Activated CD8-positive, alpha-beta memory T cell treated with anti-CD3 and anti-CD28 coated beads, Interleukin-2, amount 50 U/mL, for 4 hours (primary cell): ENCODE measurements at places on chromosomes 7 and 10.

DNA sequence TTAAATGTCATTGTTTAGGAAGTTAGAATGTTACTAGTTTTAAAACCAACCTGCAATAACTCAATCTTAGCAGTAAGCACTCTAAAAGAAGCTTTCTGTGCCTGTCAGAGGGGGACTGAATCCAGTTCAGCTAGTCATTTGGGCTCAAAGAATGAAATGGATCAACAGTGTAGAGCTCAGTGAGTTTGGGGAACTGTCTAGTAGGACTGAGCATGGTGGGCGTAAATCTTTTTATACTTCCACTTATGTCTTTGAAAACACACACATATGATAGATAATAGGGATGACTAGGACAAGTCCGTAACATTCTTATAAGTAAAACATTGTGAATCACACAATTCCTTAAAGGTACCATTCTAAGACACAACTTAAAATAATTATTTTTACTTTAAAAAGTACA is 11.5 kb downstream of the GSAP start:
- DNase-seq: no peak

- DNase-seq: no peak
Measured at GRCh38 chr7:132065193-132065988, 509.0 kb upstream of the PODXL start.

DNA sequence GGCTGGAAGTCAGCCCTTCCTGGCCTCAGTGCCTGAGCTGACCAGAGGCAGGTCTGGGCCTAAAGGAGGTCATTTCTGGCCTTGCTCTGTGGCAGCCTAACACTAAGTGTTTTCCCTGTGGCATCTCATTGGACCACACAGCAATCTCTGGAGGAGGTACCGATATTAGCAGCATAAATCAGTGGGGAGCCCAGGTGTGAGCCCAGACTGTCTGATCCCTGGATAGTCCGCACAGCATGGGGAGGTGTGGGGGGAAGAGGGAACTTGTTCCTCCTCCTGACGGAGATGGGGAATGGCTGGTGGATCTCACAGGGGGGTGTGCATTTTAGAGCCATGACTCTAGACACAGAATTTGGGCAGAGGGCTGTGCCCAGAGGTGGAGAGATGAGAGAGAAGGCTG is 11.0 kb upstream of the PPIF start:
- DNase-seq: no peak

- DNase-seq: no peak
Measured at GRCh38 chr10:11143242-11143641, 125.6 kb downstream of the CELF2 start.

DNA sequence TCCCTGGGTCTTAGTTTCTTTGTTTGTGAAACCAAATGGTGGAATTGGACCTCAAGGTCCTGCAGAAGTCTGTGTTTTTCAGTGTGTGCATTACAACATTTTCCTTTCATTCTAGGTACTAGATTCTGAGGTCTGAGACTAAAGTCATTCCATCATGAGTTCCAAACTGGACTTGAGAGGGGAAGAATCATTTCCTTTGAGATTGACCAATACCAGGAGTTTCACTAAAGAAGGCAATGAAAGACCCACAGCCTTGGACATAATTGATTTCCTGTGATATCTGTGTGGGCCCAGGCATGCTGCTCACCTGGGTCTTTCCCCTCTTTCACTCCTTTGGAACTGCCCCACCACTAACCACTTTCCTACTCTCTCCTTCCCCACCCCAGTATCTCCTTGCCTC is 18.2 kb downstream of the TAS2R41 start:
- DNase-seq: no peak

DNA sequence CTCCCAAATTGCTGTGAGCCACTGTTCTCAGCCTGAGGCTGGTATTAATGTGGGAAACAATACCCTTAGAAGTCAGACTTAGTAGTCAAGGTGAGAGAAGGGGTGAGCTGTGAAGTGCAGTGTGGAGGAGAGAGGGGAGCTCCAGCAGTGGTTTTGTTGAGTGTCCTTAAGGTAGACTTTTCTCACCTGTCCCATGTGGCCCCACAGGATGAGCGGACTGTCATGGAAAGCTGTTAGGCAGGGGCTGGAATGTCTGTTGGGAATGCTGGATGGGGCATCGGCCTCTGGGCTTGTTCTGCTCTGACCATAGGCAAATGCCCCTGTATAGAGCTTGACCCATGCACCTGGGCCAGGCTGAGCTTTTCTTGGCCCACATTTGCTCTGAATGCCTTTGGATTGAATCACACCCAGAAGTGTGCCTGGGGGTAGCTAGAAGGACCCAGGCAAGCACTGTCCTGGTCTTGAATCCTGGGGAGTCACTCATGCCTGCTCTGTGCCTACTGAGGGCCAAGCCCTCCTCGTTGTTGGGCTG is 36.3 kb upstream of the SH2D4B start:
- DNase-seq: no peak

DNA sequence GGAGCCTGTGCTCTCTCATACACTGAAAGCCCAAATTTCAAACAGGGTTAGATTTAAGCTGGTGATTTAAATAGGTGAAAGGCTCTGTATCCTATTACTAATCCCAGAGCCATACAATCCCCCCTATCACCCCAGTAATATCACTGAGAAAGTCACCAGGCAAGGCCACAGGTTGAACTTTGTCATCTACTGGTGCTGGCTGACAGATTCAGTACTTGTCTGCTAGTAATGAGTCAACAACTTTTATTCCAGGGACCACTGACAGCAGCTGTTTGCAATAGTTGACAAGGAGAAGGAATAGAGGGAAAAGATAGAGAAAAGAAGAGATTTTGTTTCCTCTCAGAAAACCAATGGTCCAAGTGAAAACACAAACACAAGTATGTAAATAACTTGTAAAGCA is 10.4 kb downstream of the ASB15 start:
- DNase-seq: no peak

GRCh38 chr7:1948887-1949680 is 279.0 kb downstream of the ELFN1 start:
- no peak for DNase-seq

DNA sequence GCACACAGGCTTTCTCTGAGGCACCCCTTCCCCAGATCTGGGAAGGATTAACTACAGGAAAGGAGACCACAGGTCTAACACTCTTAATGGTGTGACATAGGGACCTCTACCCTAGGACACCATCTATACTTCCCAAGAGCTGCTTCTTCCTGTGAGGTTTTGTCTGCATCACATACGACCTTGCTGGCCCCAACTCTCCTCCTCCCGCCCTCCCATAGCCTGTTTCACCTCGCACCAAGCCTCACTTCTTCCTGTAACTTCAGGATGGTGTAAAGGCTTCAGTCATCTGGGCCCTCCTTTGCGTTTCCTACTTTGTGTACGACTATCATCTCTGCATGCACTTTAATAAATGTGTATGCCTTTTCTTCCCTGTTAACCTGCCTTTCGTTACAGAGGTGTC is 274.3 kb downstream of the KLF6 start:
- no peak for DNase-seq

GRCh38 chr10:115921795-115922194 is 351.2 kb downstream of the GFRA1 start:
- DNase-seq: no peak

DNA sequence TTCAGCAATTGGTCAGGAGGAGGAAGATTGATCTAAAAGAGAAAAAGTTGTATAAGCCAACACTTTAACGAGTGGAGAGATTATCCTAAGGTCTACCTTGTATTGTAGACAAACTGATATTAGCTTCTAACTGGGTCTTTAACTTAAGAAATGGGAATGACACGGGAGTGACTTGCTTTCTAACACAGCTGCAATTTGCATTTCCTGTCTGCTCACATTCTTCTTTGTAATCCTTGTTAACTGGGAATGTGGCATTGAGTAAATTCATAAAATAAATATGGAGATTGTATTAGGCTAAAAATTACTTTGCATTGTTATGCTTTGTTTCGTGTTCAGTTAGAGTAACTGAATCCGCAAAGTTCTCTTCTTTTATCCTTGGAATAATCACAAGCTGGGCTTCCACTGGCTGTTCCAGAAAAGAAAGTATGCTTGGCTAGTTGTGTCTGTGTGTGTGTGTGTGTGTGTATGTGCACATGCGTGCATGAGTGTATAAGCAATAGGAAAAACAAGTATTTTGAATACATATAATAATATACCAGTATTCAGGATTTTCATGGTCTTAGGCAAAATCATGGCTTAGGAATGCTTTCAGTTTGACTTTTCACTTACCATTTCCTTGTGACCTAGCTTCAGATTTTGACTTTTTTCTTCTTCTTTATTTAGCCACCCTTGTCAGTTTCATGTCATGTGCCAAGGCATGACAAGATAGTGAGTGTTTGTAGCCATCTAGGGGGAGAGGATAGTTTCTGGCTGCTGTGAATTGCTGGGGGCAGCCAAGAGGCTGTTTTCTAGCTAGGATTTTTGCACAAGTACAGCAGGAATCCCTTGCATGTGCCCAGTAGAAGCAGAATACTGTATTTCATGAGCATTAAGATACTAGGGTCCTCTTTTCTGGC is 54.5 kb upstream of the FZD8 start:
- DNase-seq: no peak

DNA sequence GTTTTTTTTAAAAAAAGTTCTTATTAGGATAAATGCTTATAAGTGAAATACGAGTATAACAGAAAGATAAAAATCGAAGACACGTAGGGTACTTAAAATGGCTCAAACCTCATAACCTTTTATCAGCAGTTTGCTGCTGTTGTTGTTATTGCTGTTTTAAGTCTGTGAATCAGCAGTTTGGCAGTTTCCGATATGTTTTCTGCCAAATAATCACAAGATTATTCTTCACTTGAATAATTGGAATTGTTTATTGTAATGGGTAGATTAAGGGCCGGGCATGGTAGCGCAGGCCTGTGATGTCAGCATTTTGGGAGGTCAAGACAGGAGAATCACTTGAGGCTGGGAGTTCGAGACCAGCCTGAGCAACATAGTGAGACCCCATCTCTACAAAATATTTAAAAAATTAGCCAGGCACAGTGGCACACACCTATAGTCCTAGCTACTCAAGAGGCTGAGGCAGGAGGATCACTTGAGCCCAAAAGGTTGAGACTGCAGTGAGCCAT is 177.6 kb downstream of the VTI1A start:
- no peak for DNase-seq
